ENCODE measurements at places on chromosomes 5 and 9.

DNA sequence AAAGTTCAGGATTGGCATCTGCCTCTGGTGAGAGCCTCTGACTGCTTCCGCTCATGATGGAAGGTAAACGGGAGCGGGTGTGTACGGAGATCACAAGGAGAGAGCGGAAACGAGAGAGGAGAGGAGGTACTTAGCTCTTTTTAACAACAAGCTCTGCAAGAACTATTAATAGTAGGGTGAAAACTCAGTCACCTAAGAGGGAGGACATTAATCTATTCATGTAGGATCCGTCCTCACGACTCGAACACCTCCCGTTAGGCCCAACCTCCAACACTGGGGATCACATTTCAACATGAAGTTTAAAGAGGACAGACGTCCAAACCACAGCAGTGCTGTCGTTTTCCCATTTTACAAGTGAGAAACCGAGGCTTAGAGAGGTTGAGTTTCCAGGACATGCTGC is 173.7 kb downstream of the SLC28A3 start:
- DNase-seq: no peak

GRCh38 chr5:106321242-106321641 is 1349.5 kb downstream of the EFNA5 start:
- DNase-seq: no peak

DNA sequence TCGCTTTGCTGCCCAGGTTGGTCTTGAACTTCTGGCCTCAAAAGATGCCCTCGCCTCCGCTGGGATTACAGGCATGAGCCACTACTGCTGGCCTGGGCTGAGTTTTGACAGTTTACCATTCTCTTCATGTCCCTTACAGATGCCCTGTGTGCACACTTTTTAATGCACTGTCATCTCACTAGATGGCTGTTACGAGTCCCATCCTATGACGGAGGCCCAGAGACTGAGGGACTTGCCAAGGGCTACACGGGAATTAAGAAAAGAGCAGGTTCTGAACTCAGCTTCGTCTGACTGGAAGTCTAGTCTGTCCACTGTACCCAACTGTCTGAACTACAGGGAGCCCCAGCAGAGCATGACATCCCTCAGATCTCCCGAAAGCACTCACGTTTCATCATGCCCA is 63.9 kb downstream of the ARHGEF37 start:
- no peak for DNase-seq

- DNase-seq: no peak
Measured at GRCh38 chr9:87534957-87535356, 37.3 kb downstream of the DAPK1 start.

GRCh38 chr5:76427206-76428140 is 24.4 kb downstream of the IQGAP2 start:
- DNase-seq: no peak

DNA sequence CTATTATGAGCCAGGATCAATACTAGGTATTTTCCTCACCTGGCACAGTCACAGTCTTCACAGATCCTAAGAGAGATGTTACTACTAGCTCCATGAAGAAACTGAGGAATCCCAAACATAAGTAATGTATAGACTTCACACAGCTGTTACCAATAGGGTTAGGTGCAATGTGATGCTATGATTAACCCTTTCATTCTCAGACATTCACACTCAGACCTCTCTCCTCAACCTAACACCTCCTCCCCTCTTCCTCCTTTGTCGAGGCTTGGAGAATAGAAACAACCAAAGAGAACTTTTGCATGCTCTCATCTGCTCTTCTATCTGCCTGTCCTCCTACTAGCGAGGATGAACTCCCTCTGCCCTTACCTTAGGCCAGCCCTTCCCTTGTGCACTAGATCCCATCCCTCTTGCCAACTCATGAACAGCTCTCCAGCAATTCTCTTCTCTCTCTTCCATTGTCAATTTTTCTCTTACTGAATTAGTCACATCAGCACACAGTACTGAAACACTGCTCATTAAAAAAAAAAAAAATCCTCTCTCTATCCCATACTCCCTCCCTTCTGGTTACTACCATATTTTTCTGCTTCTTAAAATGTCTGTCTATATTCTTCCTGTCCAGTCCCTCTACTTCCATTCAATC is 47.7 kb downstream of the MAPKAP1 start:
- DNase-seq: no peak

- DNase-seq: no peak
Measured at GRCh38 chr9:10548348-10548747, 64.5 kb downstream of the PTPRD start.

Data from stimulated activated CD4-positive, alpha-beta T cell treated with anti-CD3 and anti-CD28 coated beads, Interleukin-12 subunit alpha, Interleukin-12 subunit beta, amount 100 ng/mL, for 24 hours (primary cell).